Astrocyte of the cerebellum (primary cell): ENCODE measurements at places on chromosomes 12 and 14.

GRCh38 chr12:7994731-7995205 lies 37.7 kb upstream of the FOXJ2 start:
- DNase-seq: peak; percentile 85

DNA sequence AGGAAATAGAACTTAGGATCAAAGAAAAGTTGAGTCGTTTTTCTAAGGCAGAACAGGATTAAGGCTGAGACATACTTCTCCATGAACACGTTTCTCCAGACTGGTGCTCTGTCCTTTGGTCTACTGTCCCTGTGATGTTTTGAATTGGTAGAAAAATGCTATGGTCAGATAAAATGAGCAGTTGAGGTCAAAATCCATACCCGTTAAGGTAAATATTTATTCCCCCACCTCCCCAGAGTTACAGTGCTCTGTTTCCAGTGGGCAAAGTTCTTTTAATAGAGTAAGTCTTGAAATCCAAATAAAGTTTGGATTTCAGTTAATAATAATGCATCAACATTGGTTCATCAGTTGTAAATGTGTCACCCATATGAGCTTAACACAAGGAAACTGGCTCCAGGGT lies 74.5 kb downstream of the PTHLH start:
- no peak for DNase-seq

- DNase-seq: no peak
These were observed 374.4 kb downstream of the ZFP36L1 start for GRCh38 chr14:68418174-68419118.

GRCh38 chr12:40622246-40622838 lies 69.9 kb upstream of the CNTN1 start:
- DNase-seq: peak; percentile 44

DNA sequence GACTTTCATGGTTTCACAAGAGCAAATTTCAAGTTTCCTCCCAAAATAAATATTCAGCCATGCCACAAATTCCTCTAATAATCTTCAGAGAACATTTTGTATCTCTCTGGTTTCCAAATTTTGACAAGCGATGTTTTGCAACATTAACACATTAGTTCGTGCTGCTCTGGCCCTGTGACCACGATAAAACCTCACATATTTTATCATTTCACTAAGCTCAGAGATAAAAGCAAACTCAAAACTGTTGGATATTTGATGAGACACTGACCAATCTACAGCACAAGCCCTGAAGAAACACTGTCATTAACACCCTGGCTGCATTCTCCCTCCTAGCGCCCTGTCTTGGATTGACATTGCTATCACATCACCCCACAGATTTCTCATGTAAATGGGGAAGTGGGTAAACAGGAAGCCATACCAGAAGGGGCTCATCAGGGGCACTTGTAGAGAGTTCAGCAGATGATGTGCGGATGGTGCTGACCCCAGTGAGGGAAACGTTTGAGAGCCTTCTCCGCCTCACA lies 264.3 kb downstream of the PRKD1 start:
- DNase-seq: no peak

DNA sequence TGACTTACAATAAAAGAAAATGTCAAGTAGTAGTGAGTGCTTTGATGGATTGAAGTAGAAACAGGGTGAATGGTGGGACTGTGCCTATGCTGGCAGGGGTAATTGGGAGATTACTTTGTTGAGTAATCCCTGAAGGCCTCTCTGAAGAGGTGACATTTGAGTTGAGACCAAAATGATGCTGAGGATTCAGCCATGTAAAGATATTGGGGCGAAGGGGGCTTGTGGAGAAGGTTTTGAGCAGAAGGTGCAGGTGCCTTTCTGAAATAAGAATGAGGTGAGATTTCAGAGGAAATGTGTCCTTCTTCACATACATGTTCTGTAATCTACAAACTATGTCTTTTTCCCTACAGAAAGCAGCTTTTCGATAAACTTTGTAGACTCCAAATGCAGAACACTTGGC lies 8.0 kb downstream of the GNG2 start:
- no peak for DNase-seq

DNA sequence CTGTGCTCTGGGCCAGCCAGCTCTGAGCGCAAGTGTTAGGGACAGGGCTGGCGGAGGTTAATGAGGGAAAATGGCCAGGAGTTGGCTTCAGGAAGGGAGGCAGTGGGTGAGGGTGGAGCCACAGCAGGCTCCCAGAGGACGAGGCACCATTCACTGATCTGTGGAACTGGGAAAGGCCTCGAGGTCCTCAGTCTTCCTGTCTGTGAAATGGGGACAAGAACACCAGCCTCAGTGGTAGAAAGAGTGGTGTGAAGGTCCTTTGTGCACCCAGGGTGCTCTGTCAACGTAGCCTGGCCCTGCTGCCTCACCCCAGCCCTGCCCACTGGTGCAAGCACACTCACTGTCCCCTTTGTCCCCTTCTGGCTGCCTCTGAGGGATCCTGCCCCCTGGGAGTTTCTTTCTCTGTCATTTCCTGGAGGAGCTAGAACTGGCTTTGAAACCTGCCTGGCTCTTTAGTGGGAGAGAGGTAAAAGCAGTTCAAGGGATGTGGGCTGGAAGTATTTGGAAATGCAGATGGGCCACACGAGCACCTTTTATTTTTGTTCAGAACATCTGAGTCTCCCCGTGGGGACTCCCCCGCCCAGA lies 25.0 kb downstream of the SYNDIG1L start:
- no peak for DNase-seq

- DNase-seq: no peak
These were observed 94.3 kb downstream of the C12orf42 start for GRCh38 chr12:103401421-103401820.

GRCh38 chr14:88044776-88045446 lies 40.0 kb downstream of the GPR65 start:
- DNase-seq: no peak

- DNase-seq: no peak
These were observed 68.3 kb upstream of the FICD start for GRCh38 chr12:108446766-108447165.

GRCh38 chr14:37019488-37019887 lies 152.9 kb downstream of the SLC25A21 start:
- DNase-seq: no peak

- no peak for DNase-seq
These were observed 1.1 kb downstream of the SLC38A4 start for GRCh38 chr12:46824709-46825108.

DNA sequence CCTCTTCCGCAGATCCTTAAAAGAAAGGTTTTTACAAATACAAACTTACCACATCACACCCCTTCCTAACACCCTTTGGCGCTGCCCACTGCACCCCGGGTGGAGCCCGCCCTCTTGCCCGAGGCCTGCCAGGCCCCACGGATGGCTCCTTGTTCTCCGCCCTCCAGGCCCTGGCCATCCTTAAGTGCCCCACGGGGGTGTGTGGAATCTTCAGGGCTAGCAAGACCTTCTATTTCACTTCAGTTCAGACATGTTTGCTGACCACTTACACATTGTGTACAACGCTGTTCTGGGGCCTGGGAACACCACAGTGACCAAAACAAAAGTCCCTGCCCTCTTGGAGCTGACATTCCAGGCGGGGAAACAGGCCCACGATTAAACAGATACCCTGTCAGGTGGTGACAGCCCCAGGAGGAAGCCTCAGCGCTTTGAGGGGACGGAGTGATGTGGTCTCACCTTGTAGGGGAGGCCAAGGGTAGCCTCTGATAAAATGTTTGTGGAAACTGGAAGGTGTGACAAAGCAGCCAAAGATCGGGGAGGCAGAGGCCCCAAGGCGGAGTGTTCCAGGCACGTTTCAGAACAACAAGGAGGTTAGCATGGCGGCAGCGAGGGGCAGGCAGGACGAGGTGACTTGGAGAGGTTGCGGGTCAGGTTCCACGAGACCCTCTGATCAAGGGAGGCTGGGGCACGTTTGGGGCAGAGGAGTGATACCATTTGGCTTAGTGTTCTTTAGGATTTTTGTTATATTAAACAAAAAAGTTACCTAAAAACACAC lies 27.0 kb downstream of the TPCN1 start:
- no peak for DNase-seq

GRCh38 chr12:132474237-132474741 lies 15.7 kb upstream of the FBRSL1 start:
- no peak for DNase-seq

DNA sequence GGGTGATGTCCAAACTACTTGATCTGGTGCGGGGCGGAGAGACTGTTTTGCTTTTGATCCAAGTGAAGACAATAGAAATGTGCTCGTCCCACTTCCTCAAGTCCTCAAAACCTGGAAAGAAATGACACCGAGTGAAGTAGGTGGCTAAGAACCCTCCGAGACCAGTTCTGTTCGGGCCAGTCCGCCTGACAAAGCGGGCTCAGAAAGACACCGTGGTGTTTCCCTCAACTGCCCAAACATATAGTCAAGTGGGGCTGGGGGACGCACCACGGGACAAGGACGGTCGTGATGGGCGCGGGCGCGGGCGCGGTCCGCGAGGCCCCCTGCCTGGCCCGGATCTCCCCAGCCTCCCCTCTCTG lies 1.6 kb downstream of the PHLDA1 start:
- DNase-seq: no peak

- DNase-seq: no peak
These were observed 102.0 kb downstream of the HMGA2 start for GRCh38 chr12:65926119-65926908.

DNA sequence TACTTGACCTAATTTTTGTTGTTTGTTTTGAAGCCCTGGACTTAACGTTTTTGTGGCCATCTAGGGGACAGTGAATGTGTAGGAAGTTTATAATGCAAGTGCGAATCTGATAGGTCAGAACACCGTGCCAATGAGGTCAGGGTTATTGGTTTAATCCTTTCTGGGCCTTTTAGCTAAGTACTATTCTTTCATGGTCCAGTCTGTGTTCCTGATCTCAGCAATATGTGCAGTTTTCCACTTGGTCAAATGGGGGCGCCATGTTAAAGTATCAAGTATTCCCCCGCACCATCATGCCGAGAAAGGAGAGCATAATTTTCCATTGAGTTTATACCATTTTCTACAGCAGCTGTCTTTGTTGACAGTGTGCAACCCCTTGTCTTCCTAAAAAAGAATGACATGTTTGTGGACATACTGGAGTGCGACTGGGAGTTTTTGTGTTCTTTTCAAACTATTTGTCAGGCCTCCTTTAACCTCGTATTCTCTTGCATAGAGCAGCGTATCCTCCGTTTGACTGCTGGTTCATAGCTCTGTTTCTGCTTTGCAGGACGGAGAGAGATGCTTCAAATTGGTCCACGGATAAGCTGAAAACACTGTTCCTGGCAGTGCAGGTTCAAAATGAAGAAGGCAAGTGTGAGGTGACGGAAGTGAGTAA lies 1.3 kb downstream of the AHSA1 start:
- peak; percentile 65 for DNase-seq

- no peak for DNase-seq
These were observed 701.2 kb upstream of the FBXO33 start for GRCh38 chr14:40133463-40133862.

- DNase-seq: no peak
These were observed 452 bp downstream of the NGDN start for GRCh38 chr14:23469906-23470403.

DNA sequence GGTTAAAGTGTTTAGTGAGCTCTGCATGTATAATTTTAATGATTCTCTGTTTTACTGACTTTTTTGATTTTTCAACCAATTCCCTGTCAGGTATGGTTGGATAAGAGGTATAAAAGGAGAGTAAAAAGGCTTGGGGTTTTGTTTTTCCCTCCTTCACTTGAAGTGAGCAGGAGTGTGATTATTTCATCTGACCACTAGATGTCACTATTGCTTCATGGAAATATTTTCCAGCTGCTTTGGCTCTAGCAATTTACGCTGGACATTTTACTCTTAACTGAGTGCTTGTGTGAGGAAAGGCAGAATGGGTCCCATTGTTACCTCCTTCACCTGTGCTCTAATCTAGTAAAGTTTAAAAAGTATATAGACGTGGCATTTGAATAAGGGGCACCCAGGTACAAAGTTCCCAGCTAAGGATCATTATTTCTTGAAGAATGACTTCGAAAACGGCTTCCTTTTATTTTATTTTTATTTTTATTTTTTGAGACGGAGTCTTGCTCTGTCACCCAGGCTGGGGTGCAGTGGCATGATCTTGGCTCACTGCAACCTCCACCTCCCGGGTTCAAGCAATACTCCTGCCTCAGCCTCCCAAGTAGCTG lies 66.5 kb downstream of the TBC1D30 start:
- DNase-seq: peak; percentile 53

DNA sequence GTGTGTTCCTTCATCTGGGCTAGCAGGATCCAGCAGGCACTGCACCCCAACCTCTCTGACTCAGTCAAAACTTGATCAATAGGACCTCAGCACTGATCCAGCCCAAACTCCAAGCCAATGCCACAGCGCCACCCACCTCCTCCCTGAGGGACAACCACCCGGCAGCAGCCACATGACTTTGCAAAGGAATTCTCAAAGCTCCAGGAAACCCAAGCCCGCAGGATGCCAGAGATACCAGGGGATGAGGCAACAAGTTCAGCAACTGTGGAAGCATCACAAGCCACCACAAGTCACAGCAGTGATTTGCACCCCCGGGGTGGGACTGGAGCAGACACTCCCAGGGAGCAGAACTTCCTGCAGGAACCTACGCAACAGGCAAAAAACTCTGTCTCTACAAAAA lies 37.3 kb downstream of the ACTN1 start:
- DNase-seq: peak; percentile 89

DNA sequence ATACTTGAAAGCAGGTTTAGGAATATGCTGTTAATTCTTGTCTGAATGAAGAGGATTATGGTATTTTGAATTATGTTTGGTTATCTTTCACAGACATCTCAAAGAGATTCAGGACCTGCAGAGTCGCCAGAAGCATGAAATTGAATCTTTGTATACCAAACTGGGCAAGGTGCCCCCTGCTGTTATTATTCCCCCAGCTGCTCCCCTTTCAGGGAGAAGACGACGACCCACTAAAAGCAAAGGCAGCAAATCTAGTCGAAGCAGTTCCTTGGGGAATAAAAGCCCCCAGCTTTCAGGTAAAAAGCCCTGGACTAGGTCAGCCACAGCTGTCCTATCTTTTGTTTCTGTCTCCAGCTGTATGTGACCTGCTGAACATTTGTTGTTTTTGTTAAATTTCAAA lies 52.1 kb downstream of the RAD52 start:
- DNase-seq: no peak

DNA sequence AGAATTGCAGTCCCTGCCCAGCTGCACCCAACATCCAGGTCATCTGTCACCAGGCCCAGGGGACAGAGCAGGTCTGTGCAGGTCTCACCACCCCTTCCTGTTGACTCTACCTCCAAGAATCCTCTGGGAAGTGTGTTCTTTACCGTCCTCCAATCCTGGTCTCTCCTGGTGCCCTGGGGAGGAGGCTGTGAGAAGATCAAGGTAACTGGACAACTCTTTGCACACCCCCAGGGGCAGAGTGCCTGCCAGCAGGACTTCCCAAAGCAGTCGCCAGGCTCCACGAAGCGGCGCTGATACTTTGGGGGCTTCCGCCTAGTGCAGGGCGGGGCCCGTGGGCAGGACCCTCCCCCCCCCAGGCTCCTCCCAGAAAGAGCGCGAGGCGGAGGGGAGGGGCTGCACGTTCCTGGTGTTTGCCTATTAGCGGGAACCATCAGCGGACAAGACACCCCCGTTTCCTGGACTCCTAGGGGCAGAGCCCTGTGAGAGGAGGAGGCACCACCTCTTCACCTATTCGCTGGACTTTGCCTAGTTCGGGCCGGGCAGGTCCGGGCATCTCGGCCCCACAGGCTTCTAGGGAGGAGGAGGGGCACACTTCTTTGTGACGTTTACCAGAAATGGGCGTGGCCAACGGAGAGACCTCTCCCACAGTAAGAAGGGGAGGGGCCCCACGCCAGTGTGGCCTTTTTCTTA lies 918.0 kb downstream of the AACS start:
- DNase-seq: peak; percentile 66
